Transverse colon (tissue), 4 donors: ENCODE measurements at places on chromosomes 13 and 19.

DNA sequence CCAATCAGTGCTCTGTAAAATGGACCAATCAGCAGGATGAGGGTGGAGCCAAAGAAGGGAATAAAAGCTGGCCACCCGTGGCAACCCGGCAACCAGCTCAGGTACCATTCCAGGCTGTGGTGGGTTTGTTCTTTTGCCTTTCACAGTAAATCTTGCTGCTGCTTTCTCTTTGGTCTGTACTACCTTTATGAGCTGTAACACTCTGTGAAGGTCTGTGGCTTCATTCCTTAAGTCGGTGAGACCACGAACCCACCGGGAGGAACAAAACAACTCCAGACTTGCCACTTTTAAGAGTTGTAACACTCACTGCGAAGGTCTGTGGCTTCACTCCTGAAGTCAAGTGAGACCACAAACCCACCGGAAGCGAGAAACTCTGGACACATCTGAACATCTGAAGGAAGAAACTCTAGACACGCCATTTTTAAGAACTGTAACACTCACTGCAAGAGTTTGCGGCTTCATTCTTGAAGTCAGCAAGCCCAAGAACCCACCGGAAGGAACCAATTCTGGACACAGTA, 16.5 kb upstream of the SPACA6 start:
- no peak for DNase-seq

DNA sequence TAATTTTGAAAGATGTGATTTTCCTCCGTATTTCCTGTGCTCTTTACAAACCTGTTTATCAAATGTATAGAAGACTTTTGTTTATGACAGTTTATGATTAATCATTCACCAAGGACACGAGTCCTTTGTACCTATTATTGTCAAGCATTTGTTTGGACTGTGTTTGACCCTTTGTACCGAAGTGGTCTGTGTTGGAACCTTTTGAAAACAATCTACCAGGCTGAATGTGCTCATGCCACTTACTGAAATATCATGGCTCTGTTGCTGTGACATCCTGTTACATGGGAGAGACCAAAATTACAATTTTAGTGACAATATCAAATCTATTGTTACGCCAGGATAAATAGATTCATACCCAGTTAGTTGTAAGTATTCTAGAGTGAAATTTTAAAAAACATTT, 193.6 kb downstream of the IRS2 start:
- no peak for DNase-seq

DNA sequence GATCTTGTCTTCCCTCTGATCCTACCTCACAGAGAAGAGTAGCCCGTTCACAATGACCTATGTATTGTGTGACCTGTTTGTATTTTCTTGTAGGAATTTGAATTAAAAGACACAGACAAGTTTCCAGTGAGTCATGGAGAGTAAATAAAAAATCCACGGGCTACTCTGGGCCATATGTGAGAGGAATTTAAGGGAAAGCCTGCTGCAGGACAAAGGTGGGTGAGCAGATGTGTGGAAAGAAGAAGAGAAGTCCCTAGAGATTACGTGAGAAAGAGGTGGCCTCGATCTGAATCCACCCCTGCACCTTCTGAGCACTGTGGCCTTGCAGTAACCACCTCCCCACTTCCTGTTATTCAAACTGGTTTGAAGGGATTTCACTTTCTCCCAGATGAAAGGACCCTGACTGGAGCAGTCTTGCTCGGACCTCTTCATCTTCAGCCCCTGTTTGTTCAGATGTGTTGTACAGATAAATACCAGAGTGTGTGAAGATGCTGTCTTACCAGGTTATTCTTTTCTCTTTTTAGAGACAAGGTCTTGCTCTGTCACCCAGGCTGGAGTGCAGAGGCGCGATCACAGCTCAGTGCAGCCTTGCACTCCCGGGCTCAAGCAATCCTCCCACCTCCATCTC, 205.4 kb downstream of the PDS5B start:
- DNase-seq = no peak

DNA sequence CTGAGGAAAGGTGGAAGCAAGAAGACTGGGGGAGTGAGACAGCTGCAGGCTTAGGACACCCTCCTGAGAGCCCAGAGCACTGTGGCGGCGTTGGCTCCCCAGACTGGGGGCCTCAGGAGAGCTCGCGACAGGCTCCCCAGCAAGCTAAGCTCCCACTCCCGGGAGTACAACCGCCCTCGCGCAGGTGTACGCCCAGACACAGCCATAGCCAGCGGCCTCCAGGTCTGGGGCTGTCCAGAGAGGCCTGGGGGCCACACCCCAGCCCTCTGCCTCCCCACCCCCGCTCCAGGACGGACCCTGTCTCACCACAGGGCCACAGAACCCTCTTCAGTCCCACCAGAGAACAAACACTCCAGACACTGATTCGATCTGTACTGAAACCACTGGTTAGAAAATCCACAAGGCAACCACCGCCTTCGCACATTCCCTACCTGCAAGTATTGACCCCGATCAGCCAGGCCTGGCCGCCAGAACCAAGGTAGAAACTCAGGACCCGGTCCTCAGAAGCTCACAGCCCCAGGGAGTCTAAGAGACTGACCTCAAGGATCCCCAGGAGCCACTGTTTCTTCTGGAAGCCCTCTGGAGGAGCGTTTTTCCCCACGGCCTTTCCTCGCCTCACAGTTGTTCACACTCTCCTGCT, 16.3 kb downstream of the ZIC5 start:
- DNase-seq = no peak
